ENCODE measurements at places on chromosomes 12 and 14. TPM values are rescaled to one million over a fixed set of nuclear protein-coding genes. Genes with fewer than 3 reads are reported as not detected.

- H3K36me3 ChIP-seq: no peaks in the 10 kb centered on the region
- no peaks in the 10 kb centered on the region for H3K27me3 ChIP-seq
- no peaks in the 10 kb centered on the region for H3K4me1 ChIP-seq
- no peak for DNase-seq
Measured at GRCh38 chr12:33587784-33588712, 148.4 kb upstream of the SYT10 start.

DNA sequence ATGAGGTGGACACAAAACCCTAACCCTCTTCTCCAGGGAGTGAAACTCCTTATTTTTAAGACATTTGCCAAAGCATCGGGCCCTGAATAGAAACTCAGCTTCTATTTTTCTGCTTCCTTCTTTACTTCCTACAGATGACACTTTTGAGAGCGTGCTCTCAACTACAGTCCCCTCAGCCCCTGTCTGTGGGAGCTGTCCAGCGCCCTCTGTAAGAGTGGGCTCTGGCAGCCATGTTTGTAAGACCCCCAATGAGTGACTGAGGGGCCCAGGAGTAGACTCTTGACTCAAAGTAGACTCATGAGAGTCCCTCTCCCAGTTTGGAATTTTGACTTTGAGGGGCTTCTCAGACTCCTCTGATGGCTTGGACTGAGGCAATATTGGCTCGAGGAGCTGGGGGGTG lies 25.5 kb upstream of the BATF start:
- H3K4me1 ChIP-seq: peaks cover 71% of the 10 kb centered on the region
- H3K4me3 ChIP-seq: no peak overlapping the region
- no peak for DNase-seq

DNA sequence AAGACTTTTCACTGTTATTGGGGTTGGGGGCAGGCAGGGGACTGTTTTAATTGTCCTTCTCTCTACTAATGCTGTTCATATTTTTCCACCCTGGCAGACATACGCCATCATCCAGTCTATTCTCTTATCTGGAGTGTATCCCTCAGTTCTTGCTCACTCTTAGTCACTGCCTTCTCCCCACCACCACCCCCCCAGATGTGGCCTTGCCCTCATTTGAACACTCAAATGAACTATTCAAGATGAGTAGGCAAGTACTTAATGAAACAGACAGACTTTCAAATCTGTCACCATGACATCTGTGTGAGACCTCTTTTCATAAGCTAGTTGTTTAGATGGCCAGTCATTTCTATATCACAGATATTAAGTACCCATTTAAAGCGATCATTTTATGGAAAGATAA lies 10.1 kb downstream of the NUDT4 start:
- H3K27ac ChIP-seq: peak overlapping the region; percentile 72
- H3K27me3 ChIP-seq: no peaks in the 10 kb centered on the region
- DNase-seq: no peak
- no peak overlapping the region for H3K4me3 ChIP-seq

DNA sequence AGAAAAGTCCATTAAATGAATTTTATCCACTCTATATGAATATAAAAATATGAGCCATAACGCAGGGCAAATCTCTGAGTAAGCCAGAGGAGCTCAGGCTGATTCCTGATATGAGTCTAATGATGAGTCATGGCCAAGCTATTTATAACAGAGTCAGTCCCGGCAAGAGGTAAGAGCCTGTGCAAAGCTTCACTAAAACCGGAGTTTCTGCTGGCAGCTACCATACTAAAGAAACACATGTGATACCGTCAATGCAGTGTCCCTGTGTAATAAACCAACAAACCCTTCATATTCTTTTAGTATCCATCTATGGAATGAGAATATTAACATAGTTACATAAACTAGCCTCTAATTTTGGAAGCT lies 319.4 kb downstream of the KCNC2 start:
- peaks cover 6% of the 10 kb centered on the region for H3K4me1 ChIP-seq
- no peaks in the 10 kb centered on the region for H3K27me3 ChIP-seq
- H3K36me3 ChIP-seq: no peaks in the 10 kb centered on the region
- DNase-seq: no peak
- H3K27ac ChIP-seq: no peak overlapping the region
- H3K4me3 ChIP-seq: no peak overlapping the region

The GLS2 gene
- 1.5 TPM for total RNA-seq

- H3K27me3 ChIP-seq: peaks cover 20% of the 10 kb centered on the region
- H3K36me3 ChIP-seq: no peaks in the 10 kb centered on the region
- DNase-seq: no peak
- H3K4me3 ChIP-seq: no peak overlapping the region
- no peak overlapping the region for H3K27ac ChIP-seq
- H3K4me1 ChIP-seq: peaks cover 2% of the 10 kb centered on the region
Measured at GRCh38 chr12:104852896-104853295, 105.2 kb downstream of the SLC41A2 start.

GRCh38 chr14:56175773-56176172 lies 57.6 kb downstream of the PELI2 start:
- no peaks in the 10 kb centered on the region for H3K36me3 ChIP-seq
- no peak overlapping the region for H3K27ac ChIP-seq
- H3K4me1 ChIP-seq: peaks cover 24% of the 10 kb centered on the region
- H3K4me3 ChIP-seq: no peak overlapping the region

DNA sequence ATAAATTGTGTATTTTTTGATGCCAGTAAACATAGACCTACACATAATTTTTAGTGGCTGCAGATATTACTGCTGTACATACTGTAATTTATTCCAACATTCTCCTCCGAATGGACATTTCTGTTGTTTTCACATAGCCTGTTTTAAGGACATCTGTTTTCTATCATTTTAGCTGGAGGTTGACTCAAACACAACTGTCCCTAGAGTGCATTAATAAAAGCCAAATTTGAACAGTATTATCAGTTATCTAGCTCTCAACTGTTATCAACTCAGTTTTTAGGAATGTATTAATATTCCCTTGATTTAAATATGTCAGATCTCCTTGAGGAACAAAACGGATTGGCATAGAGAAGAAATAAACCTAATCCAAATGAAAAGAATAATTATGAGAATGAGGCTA lies 17.2 kb upstream of the PIWIL1 start:
- H3K27me3 ChIP-seq: peaks cover 2% of the 10 kb centered on the region
- H3K4me1 ChIP-seq: no peaks in the 10 kb centered on the region
- no peak for DNase-seq
- no peak overlapping the region for H3K4me3 ChIP-seq

The UNC79 gene
- total RNA-seq: 0.02 TPM

DNA sequence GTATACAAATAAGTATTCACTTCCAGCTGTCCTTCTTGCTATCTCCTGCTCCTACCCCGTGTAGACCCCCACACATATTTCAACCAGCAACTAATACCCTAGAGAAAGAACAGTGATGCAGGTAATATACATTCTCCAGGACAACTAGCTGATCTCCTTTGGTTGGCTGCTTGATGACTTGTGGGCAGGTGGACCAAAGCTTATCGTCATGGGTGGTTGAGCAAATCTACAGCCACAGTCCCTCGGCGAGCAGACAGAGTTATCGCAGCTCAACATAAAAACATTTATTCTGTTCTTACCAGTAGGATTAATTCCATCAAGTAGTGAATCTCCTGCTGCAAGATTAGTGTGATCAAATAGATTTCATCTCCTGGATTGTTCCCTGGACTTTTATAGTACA lies 314.3 kb downstream of the TMEM132D start:
- H3K36me3 ChIP-seq: no peaks in the 10 kb centered on the region
- no peak overlapping the region for H3K27ac ChIP-seq
- H3K4me3 ChIP-seq: no peak overlapping the region

The REP15 gene
- total RNA-seq: 2.2 TPM

The RAD51AP1 gene
- total RNA-seq: 31.0 TPM

DNA sequence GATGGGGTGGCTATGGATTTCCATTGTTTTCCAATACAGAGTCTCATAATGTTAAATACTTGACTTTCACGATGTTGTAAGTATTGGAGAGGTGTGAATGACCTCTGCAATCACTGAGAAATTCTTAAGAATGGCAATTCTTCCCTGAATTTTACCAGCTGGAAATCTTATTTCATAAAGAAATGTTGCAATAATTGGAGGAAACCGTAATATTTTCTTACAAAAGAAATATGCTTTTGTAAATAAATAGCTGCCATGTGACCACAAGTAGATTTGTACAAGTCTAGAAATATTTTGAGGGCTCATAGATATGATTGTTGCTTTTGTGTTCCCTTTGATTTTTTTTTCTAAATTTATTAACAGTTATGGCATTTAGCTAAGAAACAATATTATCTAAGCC lies 308.7 kb upstream of the ATP2B1 start:
- peaks cover 17% of the 10 kb centered on the region for H3K27me3 ChIP-seq
- no peaks in the 10 kb centered on the region for H3K36me3 ChIP-seq
- no peaks in the 10 kb centered on the region for H3K4me1 ChIP-seq
- no peak overlapping the region for H3K4me3 ChIP-seq
- H3K27ac ChIP-seq: no peak overlapping the region
- no peak for DNase-seq

- peaks cover 14% of the 10 kb centered on the region for H3K27me3 ChIP-seq
- H3K36me3 ChIP-seq: no peaks in the 10 kb centered on the region
- DNase-seq: no peak
- H3K27ac ChIP-seq: no peak overlapping the region
- H3K4me1 ChIP-seq: peaks cover 7% of the 10 kb centered on the region
Measured at GRCh38 chr12:123571343-123571813, 13.0 kb upstream of the TMED2 start.

GRCh38 chr12:14186193-14186502 lies 179.3 kb upstream of the ATF7IP start:
- H3K36me3 ChIP-seq: no peaks in the 10 kb centered on the region
- DNase-seq: no peak
- no peaks in the 10 kb centered on the region for H3K4me1 ChIP-seq

- H3K27ac ChIP-seq: no peak overlapping the region
- no peak overlapping the region for H3K4me3 ChIP-seq
- H3K27me3 ChIP-seq: no peaks in the 10 kb centered on the region
- DNase-seq: no peak
Measured at GRCh38 chr12:30155001-30155730, 371.4 kb upstream of the TMTC1 start.
